ENCODE measurements at places on chromosomes 12 and 14.

DNA sequence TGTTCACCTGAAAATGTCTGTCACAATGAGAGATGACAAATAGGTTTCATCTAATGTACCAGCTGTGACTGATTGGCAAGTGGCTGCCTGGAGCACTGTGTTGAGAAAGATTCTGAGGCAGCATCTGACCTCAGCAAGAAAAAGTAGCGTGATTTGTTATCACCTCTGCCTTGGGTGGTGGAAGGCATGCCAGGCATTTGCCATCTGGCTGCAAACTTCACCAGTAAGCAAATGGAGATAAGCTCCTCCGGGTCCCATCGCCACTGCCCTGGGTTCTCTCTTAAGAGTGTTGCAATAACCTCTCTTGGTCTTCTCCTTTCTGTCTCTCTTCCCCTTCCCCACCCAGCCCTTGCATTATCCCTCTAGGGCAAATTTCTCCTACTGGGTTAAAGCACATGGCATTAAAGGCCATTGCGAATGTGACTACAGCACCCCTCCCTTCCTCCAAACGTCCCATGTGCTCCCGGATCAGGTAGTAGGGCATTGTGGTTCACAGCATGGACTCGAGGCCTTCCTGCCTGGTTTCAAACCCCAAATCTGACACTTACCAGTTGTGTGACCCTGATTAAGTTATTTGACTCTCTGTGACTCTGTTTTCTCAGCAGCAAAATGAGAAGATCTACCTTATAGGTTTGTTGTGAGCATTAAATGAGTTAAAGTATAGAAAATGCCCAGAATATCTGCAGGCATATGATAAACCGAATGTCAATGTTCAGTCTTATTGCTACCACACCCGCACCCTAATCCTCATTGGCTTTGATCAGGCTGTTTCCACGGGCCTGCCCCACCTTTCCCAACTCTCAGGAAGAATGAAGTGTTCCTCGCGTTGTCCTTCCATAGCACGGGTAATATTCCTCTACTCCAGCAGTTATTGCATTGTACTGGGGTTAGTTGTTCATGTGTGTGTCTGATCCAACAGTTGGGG is 8.2 kb upstream of the LGALS3 start:
- DNase-seq, result no peak

GRCh38 chr12:229441-230191 is 15.7 kb upstream of the SLC6A12 start:
- no peak for DNase-seq

DNA sequence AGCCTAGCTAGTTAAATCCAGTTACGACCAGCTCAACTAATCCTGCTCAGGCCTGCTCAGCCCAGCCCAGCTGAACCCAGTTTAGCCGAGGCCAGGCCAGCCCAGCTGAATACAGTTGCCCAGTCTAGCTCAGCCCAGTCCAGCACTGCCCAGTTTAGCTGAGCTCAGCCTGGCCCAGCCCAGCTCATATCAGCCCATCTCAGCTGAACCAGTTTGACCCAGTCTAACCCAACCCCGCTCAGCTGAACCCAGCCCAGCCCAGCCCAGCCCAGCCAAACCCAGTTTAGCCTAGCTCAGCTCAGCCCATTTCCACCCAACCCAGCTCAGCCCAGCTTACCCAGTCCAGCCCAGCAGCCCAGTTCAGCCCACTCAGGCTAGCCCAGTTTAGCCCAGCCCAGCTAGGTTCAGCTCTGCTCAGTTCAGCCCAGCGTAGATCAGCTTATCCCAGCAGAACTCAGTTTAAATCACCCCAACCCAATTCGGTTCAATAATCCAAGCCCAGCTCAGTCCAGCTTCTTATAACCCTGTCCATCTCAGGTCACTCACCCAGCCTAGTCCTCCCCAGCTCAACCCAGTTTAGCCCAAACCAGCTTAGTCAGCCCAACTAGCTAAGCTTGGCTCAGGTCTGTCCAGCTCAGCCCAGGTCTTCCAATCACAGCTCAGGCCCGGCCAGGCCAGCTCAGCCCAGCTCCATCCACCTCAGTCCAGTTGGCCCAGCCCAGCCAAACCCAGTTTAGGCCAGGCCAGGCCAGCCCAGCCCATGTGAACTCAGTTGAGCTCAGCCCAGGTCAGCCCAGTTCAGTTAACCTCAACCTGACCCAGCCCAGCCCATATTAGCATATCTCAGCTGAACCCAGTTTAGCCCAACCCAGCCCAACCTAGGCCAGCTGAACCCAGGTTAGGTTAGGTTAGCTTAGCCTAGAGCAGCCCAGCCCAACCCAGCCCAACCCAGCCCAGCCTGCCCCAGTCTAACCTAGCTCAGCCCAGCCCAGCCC is 76.7 kb downstream of the TMEM121 start:
- no peak for DNase-seq

GRCh38 chr12:70840656-70841350 is 79.7 kb downstream of the PTPRR start:
- DNase-seq, result no peak
